Hematopoietic multipotent progenitor cell treated with erythropoietin and hydrocortisone succinate and interleukin-3 and kit ligand, for 4 days (in vitro differentiated cells): ENCODE measurements at places on chromosomes 4 and X.

- DNase-seq, result no peak
Observed at GRCh38 chr4:172985552-172985951, 183.1 kb upstream of the GALNT7 start.

GRCh38 chr4:166034965-166035364, 161.9 kb downstream of the TLL1 start:
- no peak for DNase-seq

- DNase-seq, result no peak
Observed at GRCh38 chr4:152981278-152981677, 45.2 kb downstream of the FHDC1 start.

DNA sequence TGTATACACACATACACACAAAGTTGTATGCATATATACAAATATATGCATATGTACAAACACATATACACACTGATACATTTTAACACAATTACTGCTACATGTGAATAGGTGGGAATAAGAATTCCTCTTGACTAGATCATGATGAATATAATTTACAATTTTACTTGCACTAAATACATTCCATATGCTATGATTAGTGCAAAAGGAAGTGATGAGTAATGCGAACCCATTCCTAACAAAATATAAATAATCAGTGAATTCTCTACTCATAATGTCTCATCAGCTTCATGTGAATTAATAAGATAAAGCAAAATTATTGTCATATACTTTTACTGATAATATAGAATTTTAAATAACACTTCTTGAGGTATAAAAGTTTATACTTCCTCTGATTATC, 1077.3 kb upstream of the PCDH10 start:
- DNase-seq, result no peak

- DNase-seq, result no peak
Observed at GRCh38 chr4:95250544-95251137, 298.1 kb downstream of the UNC5C start.

- peak; percentile 78 for DNase-seq
Observed at GRCh38 chrX:71181558-71181909, 36.9 kb downstream of the NLGN3 start.

DNA sequence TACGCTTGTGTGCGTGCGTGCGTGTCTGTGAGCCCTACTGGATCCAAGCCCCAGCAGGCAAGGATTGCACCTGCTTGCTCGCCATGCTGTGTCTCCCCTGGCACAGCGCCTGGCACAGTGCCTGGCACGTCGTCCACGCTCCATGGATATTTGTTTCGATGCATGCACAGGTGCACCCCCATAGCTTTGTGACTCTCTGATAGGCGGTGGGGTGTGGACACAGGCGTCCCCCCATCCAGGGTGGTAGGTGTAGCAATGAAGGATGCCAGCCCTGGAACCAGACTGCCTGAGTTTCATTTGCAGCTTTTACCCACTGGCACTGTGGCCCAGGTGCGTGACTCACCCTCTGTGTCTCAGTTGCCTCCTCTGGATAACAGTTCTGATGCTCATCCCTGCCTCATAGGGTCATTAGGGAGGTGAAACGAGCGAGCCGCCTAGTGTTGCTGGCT, 20.2 kb downstream of the PIGG start:
- no peak for DNase-seq

DNA sequence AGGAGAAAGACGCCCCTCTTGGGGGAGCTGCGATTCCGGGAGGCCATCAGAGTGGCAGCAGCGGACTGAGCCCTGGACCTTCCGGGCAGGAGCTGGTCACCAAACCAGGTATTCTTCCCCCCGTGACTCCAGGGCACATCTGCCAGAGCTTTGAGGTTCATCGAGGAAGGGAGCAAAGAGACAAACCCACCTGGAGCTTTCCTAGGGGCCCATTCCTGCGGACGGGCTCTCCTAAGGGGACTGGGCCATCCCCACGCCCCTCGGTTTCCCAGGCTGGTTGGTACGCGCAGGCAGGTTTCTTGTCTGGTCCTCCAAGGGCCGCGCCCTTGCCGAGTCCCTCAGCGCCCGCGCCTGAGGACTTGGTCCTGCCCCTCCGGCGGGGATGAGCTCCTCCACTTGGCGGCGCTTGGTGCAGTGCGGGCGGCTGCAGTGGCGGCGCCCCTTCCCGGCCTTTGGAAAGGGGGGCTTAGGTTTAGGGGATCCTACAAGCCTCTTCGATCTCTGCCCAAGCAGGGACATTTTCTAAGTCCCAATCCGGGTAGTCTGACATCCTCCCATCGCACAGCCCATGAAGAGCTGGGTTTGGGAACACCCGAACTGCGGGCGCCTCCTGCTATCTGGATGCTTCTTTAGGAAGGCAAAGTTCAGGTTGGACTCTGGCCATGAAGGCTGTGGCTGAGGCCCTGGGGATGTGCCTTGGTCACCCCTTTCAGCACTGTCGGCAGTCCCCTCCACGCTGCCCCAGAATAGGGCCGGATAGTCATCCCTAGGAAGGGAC, 538 bp downstream of the STBD1 start:
- DNase-seq, result peak; percentile 80
